NCI-H2107 (cell line): ENCODE measurements at places on chromosomes 11 and 22.

DNA sequence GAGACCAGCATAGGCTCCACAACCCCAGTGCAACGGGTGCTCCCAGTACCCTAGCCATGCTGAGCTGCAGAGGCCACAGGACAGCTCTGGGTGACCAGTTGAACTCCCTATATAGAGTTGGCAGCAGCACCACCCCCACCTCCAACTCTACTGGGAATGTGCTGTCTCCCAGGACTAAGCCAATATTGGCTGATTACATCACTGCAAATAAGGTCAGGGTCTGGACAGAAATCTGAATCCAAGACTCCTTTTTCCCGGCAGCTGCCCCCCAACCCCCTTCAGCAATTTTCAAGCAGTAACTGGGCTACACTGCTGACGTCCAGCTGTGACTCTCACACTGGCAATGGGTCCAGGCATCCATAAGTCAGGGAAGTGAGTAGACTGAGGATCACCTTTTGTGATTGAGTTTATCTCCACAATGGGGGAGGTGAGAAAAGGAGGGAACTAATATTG, at the start of gene HPX:
HPX (minus strand) TSS at position 82 of the 453 bp plus-strand sequence; CDS start at position 58, 24 bp downstream.
- DNase-seq, result no peak

DNA sequence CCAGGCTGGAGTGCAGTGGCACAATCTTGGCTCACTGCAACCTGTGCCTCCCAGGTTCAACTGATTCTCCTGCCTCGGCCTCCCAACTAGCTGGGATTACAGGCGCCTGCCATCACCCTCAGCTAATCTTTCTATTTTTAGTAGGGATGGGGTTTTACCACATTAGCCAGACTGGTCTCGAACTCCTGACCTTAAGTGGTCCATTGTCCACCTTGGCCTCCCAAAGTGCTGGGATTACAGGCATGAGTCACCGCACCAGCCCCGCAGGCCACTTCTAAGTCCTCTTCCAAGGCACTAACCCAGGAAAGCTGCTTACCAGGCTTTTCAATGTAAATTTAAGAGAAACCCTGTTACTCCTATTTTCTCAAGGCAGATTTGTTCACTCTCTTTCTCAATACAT, 50.4 kb downstream of the DENND5A start:
- DNase-seq, result no peak

DNA sequence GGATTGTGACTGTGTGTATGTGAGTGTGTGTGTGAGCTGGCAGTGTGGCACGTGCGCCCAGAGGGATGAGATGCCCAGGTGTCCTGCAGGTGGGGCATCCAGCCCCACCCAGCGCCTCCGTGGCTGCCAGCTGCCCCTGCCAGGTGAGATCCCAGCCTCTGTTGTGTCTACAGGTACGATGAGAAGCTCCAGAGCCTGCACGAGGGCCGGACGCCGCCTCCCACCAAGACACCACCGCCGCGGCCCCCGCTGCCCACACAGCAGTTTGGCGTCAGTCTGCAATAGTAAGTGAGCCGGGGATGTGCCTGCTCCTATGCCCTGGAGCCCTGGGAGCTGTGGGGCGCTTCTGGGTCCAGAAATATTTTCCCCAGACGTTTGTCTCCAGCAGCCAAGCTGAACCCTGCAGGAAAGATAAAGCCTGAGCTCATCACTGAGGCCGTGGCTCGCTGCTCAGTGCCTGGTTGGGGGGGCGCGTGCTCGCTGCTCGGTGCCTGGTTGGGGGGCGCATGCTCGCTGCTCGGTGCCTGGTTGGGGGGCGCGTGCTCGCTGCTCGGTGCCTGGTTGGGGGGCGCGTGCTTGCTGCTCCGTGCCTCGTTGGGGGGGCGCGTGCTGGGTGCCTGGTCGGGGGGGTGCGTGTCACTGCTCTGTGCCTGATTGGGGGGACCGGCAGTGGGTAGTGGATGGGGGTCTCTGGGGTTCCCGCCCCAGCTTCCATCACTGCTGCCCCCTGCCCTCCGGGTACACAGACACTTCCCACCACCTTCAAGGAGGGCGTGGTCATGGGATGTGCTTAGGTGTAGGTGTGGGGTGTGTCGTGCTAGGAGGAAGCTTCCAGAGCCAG, 73.2 kb downstream of the ARHGAP8 start:
- no peak for DNase-seq

DNA sequence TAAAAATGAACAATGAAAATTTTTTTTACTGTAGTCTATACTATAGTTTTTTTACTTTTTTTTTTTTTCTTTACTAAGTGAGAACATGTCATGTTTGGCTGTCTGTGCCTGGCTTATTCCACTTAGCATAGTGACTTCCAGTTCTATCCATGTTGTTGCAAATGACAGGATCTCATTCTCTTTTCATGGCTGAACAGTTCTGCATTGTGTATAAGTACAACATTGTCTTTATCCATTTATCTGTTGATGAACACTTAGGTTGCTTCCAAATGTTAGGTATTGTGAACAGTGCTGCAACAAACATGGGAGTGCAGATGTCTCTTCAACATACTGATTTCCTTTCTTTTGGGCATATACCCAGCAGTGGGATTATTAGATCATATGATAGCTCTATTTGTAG, 88.1 kb upstream of the CCDC90B start:
- no peak for DNase-seq

GRCh38 chr11:214083-214482, 6.6 kb downstream of the RIC8A start:
- DNase-seq, result no peak

DNA sequence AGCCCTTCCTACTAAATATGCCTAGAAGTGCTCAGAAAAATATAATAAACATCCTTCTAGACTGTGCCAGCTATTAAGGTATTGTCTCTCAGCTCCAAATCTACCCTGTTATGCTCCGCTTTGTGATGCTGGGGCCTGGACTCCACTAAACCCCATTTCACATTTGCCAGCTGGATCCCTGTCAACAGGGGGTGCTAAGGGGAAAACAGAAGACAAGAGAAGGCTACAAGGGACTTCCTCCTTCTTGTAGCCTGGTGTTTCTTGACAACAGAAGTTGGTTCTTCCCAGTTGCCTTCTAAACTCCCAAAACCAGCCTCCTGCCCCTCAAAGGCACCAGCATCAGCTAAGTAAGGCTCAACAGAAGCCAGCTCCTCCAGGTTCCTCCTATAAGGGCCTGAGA, 5.2 kb downstream of the NUMA1 start:
- no peak for DNase-seq

DNA sequence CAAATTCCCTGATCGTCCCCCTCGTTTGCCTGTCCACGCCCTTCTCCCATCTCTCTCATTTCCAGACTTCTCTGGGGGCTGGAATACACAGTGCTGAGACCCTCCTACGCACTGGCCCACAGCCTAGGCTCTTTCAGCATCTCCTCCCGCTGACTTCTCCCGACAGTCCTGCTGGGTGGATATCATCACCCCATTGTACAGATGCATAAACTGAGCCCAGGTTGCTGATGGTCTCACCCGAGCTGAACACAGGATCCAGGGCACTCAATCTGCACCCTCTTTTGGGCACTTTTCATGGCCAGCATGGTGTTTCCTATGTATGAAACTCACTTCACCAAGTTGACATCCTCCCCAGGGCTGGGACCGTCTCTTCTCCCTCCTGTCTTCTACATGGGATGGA, 31.7 kb upstream of the PICK1 start:
- DNase-seq, result no peak

DNA sequence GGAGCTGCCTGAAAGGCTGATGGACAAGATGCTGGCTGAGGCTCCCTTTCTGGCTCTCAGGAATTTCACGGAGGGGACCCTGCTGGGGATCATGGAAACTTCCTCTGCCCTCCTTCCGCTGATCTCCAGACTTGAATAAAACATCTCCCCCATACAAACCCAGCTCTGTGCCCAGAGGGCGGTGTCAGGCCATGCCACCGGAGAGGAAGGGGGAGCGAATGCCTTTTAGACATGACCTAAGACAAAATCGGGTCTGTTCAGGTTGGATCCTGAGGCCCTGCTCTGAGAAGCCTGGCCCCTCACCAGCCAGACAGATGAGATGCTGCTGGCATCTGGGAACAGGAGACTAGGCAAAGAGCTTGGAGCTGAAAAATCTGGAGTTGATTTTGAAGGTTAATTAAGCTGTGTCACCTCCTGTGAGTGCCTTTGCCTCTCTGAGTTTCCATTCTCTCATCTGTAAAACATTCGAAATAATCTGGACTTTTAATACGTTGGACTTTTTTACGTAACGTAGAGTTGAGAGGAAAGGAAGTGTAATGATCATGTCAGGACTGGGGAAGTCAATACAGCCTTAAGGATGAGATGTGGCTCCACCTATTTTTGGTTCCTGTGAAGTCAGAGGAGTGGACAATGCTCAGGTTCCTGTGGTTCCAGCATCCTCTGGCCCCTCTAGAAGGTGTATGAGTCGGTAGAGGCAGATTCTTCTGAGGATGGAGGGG, 163.6 kb downstream of the ST3GAL4 start:
- DNase-seq, result no peak

- DNase-seq, result no peak
Observed at GRCh38 chr11:503179-503981, 3.7 kb downstream of the RNH1 start.

GRCh38 chr11:104390651-104391050, 226.7 kb upstream of the PDGFD start:
- DNase-seq, result no peak

DNA sequence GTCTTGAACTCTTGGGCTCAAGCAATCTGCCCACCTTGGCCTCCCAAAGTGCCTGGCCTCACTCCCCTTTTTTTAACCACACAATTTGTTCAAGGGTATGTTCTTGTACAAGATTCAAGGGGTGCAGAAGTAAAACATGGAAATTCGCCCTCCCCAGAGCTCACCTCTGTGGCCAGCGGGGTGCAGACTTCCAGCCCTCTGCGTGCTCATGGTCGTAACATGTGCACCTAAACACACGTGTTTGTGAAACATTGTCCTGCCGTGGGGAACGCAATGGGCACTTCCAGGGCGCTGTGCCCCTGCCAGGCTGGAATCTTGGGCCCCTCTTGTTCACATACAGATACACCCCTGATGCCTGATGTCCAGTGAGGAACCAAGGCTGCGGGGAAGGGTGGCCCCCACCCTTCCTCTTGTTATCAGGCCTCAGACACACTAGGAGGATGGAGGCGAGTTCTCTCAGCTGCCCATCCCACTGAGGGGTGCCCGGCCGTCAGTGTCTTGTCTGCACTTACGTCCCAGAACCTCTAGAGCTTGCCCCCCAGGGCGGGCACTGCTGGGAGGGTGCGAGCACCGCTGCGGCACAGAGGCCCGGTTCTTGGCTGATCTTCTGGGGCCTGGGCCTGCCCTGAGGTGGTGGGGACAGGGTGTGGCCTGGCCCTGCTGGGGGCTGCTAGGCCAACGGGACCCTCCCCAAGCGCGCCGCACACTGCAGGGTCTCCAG, 4.1 kb upstream of the EPS8L2 start:
- DNase-seq, result no peak
